ENCODE measurements at places on chromosomes 5 and 9.

GRCh38 chr5:179371121-179371510 is 25.9 kb upstream of the ADAMTS2 start:
- no peak for DNase-seq

DNA sequence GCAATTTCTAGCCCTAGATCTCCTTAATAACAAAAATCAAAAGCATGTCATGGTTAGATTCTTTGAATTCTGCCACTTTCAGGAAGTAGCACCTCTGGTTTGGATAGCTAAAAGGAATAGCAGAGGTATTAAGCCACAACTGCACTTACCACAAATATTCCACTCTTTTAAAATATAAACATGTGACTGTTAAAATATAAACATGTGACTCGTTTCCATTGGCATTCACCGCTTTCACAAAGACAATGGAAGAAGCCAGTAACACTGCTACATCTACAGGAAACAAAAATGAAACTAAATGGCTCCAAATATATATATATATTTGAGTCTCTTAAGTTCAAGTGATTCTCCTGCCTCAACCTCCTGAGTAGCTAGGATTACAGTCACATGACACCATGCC is 222.9 kb downstream of the ARL15 start:
- no peak for DNase-seq

GRCh38 chr9:136079211-136079915 is 15.7 kb downstream of the NACC2 start:
- no peak for DNase-seq

DNA sequence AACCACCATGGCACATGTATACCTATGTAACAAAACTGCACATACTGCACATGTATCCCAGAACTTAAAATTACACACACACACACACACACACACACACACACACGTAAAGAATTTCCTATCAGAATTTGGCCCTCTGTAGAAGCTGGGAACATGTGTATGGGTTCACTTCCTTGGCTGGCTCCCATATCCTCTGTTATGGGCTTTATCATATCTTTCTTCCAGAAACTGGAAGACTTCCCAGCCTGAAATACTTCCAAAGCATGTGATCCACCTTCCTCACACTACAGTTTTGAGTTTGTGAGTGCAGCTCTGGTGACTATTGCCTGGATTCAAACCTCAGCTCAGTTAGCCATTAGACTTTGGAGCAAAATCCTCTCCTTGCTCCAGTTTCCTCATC is 78.6 kb upstream of the GDNF start:
- no peak for DNase-seq

DNA sequence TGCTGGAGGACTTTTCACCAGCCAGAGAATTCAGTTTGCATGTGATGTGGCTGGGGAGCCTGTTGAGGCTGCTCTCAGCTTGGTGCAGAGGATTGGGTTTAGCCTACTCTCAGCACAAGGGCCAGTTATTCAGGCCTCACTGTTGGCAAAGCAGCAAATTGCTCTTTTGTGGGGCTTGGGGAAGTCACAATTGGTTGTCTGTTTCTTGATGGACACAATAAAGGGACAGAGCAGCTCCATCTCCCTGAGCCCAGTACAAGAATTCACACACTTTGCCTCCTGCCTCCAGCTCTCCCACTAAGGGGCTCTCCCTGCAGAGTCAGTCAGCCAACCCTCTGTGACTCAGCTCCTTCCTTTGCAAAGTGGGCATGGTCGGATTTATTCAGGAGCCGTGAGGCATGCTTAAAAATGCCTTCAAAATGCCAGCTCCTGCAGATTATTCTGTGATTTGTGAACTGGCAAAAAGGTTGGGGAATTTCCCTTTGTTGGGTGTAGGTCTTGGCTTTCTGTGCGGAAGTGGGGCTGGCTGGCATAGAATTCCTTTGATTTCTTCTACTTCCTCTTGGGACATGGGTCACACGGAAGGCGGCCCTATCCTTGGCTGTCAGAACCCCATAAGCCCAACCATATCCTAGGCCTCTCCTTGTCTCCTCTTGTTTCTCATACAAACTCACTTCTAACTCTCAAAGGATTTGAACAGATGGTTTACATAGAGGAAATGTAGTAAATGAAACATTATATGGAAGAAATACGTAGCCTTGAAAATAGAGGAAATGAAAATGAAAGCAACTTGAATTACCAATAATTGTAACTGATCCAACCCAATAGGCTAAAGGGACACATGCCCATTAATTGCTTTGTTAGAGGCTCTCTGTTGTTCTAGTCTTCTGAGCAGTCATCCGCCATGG is 118.7 kb upstream of the CD180 start:
- no peak for DNase-seq

DNA sequence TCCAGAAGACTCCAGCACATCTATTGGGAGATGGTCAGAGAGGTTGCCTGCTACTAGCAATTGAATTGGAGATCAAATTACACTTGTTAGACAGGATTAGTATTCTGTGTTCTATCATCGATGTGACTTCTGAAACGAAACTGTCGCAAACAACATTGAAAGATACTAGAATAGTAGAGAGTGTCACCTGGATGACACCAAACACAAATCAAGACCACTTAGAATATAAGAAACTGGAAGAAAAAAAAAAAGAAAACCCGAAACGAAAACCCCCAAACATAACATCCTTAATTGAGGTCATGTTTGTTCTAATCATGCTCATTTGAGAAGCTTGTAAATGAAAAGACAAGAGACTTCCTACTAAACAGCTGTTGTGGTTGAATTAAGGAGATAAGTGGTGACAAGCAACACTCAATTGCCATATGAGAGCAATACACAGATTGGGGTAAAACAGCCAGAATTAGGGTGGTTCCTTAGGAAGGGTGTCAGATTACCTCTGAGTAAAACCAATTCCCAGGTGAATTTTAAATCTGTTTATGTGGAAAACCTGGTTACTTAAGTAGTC is 97.6 kb downstream of the BASP1 start:
- DNase-seq: no peak

GRCh38 chr9:105242557-105242956 is 1.9 kb upstream of the SLC44A1 start:
- no peak for DNase-seq

DNA sequence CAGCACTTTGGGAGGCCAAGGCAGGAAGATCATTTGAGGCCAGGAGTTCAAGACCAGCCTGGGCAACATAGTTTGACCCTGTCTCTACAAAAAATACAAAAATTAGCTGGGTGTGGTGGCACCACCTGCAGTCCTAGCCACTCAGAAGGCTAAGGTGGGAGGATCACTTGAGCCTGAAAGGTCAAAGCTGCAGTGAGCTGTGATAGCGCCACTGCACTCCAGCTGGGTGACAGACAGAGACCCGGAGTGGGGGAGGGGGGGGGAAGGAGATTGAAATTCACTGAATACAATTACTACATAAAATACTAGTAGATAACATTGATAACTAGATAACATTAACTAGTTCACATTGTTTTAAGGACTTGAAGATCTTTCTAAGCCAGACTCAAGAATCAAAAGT is 345.6 kb downstream of the BNC2 start:
- DNase-seq: no peak

GRCh38 chr9:124489222-124489621 is 18.0 kb downstream of the NR5A1 start:
- DNase-seq: no peak

- no peak for DNase-seq
These were observed 45.0 kb downstream of the MRPL36 start for GRCh38 chr5:1754531-1755220.

- DNase-seq: no peak
These were observed 141.1 kb upstream of the SMIM23 start for GRCh38 chr5:171644536-171644935.
